ENCODE measurements at places on chromosomes 5 and 9. TPM values are rescaled to one million over a fixed set of nuclear protein-coding genes. Genes with fewer than 3 reads are reported as not detected.

The GRIN1 gene
- total RNA-seq = 0.74 TPM

DNA sequence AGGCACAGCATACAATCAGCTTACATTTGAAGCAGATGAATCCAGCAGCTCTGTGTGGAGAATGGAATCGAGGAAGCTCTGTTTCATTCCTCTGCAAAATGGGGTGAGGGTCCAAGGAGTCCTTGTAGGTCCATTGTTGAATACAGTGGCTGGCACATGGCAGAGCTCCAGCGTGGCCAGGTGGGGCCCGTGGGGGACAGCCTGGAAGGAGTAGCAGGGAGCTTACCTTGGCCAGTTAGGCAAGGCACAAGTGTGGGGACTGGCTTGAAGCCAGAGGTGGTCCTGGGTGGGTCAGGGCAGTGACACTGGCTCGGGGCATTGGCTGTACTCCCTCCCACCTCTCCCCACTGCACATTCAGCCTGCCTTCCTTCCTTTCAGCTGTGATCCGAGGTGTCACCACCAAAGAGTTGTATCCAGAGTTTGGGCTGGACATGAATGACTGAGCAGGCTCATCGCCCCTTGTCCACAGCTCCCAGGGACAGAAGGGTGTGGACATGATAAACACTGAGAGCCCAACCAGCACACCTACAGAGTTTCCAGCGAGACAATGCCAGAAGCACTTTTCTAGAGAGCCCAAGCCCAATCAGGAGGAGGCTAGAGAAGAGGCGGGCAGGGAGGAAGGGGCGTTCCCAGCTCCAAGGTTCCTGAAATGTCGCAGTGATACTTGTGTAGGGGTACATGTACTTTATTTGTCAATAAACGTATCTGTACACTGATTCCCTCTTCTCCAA is 12.4 kb downstream of the SWI5 start:
- no peak for DNase-seq

- no peak for DNase-seq
Measured at GRCh38 chr9:10774051-10774450, 161.2 kb upstream of the PTPRD start.

DNA sequence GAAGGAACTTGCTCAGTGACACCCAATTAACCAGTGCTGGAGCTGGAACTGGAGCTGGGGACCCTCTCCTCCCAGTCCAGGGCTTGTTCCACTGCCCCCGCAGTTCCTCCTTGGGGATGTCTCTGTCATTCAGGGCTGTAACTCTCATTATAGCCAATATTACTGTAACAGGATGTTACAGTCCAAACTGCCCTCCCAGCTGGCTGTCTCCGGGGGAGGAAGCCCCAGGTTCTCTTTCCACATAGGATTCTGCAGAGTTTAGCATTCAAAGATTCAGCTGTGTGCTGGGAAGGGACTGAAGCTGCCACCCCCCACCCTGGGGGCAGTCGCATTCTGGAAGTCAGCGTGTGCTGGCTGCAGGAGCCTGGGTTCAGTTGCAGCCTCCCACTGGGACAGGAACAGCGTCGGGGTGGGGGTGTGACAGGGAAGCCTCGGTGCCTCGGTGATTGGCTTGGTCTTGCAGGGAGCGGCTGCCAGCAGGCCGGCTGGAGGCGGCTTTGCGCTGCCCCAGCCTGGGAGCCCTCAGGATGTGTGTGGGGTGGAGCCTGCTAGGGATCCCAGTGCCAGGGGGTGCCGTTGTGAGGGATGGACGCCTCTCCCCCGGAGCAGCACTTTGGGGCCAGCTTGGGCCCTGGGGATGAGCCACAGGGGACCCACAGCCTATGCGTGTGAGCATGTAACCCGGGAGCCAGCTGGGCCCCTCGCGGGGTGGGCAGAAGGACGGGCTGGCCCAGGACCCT is 101.1 kb downstream of the RGS3 start:
- DNase-seq = no peak

- DNase-seq = no peak
Measured at GRCh38 chr9:76456202-76456926, 2.6 kb upstream of the GCNT1 start.

DNA sequence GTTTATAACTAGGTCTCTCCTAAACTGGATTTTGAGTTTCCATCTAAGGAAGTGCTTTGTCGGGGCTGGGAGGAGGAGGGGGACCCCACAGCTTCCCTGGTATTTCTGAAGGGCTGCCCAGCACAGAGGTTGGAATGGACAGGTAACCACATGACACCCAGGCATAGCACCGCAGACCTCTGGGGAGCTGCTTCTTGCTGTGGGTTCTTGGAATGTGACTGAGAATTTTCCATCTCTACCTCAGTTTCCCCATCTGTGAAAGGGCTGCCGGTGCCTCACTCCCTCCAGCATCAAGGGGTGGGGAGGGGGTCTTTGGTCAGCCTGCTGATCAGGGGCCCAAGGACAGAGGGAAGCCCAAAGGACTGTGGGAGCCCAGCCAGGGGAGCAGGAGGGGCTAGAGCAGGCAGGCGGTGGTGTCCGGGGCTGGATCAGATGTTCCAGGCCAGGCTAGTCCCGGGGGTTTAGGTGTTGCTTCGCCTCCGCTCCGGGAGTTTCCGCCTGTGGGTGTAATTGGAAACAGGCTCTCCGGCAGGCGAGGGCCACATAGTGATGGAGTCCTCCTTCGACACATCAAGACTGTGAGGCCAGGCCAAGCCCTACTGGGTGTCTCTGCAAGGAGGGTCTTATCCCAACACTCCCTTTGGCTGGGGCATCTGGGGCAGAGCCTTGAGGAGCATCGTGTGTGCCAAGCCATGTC is 3.3 kb downstream of the OLFML2A start:
- no peak for DNase-seq

The ZDHHC11B gene
- total RNA-seq = 2.7 TPM

DNA sequence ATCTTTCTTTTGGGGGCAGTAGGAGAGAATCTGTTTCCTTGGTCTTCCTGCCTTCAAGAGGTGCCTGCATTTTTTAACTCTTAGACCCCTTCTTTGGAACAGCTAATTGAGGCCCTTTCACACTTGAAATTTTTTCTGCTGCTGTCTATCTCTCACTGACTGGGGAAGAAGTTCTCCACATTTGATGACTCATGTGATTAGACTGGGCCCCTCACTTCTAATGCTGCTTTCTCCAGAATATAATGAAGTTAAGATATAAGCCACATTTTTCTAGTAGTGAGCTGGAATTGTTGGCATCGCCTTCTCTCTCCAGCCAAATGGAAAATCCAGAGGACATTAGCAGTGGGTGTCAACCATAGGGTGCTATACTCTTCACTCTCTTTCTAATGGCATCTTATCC is 12.4 kb downstream of the ZNF474 start:
- DNase-seq = no peak

The BRIX1 gene
- 10.3 TPM for total RNA-seq

DNA sequence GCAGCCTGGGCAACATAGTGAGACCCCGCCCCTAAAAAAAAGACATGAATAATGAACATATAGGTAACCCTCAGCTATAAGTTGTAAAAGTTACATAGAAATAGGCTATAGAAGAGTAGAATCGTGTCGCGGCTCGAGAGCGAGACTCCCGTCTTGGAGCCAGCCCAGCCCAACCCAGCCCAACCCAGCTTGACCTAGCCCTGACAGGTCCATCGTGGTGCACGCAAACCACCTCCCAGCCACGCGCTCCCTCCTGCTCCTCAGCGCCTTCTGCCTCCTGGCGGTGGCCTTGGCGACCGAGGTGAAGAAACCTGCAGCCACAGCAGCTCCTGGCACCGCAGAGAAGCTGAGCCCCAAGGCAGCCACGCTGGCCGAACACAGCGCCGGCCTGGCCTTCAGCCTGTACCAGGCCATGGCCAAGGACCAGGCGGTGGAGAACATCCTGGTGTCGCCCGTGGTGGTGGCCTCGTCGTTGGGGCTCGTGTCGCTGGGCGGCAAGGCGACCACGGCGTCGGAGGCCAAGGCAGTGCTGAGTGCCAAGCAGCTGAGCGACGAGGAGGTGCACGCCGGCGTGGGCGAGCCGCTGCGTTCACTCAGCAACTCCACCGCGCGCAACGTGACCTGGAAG is 10.8 kb downstream of the KIF24 start:
- DNase-seq = no peak

DNA sequence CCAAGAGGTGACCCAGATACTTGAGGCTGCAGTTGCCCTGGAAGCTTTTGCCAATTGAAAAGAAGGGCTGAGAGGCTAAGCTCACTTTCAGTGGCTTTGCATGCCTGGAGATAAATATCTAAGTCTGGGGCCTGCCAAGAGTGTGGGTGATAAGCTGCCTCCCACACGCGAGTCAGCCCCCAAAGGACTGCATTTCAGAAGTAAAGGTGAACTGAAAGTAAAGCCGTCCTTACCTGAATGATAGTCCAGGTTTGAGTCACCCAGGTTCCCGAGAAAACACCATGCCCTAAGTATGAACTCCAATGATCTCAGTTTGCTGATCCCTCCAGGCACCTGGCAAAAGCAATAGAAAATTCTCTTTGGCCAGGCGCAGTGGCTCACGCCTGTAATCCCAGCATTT is 22.5 kb upstream of the N4BP3 start:
- DNase-seq = no peak

DNA sequence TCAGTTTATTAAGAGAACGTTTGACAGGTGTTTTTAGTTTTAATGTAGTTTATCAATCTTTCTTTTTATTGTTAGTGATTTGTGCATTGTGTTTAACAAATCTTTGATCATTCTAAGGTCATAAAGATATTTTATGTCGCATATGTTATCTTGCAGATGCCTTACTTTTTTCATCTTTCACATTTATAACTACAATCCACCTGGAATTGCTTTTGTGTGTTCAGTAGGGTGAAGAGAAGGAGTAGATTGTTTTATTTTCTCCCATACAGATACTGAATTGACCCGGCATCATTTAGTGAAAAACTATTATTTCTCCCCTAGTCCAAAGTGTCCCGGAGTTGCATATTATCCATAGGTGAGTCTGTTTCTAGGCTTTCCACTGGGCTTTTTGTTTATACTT is 179.4 kb upstream of the RGMB start:
- no peak for DNase-seq

DNA sequence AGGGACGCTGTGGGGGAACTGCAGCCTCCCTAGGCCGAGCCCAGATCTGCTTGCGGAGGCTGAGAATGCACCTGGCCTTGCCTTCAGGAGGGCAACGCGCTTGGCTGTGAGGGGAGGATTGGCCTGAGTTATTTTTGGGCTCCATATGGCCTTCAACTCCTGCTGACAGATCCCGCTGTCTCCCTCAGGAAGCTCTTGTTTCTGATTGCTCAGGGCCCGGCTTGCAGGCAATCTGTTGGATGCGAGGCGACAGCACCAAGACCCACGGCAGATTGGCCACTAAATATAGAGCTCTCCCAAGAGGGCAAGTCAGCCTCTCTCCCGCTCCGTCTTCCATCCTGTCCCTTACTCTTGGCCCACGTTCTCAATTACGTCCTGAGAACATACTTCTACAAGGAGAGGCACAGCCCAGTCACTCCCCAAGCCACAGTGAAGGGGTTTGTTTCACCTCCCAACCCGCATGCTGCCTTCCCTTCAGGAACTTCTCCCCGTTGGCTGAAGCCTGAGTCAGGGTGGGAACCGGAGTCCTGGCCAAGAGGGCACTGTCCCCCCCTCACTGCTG is 53.6 kb downstream of the RASGEF1C start:
- peak; percentile 84 for DNase-seq

GRCh38 chr5:107224272-107224671 is 446.5 kb downstream of the EFNA5 start:
- no peak for DNase-seq

- DNase-seq = no peak
Measured at GRCh38 chr5:134394932-134395331, 16.7 kb downstream of the CDKN2AIPNL start.
